ENCODE measurements at places on chromosomes 3 and 15.

GRCh38 chr3:54968546-54969172 lies 40.8 kb upstream of the LRTM1 start:
- no peak for DNase-seq

GRCh38 chr15:77012868-77013267 lies 17.9 kb downstream of the PSTPIP1 start:
- DNase-seq, result no peak

DNA sequence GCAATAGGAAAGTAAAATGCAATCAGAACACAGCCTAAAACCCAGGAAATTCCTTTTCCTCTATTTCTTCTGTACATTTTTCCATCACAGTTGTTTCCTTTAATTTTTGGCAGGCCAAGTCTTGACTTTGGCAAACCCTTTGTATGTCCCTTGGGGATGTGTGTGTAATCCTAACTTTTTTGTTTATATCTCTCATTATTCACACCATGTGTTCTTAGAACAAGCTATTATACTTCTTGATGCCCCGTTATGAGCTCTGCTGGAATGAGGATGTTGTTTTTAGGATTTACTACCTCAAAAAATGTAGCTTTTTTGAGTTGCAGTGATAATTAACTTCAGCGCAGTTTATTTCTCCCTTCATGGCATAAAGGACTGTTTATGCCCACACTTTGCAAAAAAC lies 123.4 kb downstream of the ABI3BP start:
- DNase-seq, result no peak

- DNase-seq, result no peak
These were observed 53.8 kb upstream of the BOC start for GRCh38 chr3:113157408-113158030.

DNA sequence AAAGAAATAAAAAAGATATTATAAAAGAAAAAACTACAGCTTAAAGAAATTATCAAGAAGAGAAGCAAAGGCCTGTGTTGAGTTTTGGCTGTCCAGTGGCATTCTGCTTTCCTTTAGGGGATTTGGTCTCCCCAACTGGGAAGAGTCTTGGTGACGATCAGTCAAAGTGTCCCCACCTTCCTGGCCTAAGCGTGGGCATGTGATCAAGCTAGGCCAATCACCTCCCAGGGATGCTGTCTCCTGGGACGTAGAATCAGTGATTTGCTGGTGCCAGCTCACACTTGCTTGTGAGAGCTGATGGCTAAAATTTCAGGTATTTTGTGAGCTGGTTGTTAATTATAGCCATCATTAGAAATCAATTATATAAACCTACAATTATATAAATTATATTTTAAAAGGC lies 69.5 kb downstream of the ATP2B2 start:
- DNase-seq, result no peak

GRCh38 chr3:22691407-22691806 lies 511.7 kb upstream of the UBE2E2 start:
- no peak for DNase-seq

DNA sequence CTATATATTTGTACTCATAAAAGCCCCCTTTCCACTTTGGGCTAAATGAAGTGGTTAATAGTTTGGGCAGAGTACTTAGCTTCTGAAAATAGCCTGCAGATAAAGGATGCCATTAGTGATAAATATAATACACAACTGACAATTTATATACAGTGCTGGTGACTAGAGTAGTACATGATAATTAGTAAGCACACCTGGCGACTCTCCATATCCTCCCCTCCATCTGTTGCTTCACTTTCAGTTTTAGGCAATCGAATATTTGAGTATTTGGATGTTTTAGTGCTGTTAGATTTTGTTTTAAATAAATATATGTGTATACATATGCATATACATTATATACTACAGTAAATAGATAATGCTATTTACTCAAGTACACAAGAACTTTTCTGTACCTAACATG lies 35.9 kb upstream of the CHMP2B start:
- DNase-seq, result no peak

DNA sequence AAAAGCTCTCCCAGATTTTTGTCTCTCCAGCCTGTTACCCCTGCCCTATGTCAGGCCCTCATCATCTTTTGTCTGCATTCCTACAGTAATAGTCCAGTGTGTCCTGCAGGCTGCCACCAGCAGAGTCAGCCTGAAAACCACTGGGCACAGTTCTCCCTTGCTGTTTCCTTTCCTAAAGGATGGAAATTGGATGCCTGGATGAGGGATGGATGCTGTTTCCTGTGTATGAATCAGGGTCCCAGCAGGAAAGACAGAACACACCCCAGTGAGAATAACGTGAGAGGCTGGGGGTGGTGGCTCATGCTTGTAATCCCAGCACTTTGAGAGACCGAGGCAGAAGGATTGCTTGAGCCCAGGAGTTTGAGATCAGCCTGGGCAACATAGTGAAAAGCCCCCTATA lies 3.3 kb upstream of the SNX33 start:
- no peak for DNase-seq

- no peak for DNase-seq
These were observed 199.5 kb downstream of the LPP start for GRCh38 chr3:188353426-188353825.

GRCh38 chr3:71428841-71429596 lies 154.5 kb downstream of the FOXP1 start:
- no peak for DNase-seq

- no peak for DNase-seq
These were observed 56.1 kb downstream of the SLCO3A1 start for GRCh38 chr15:91909574-91909973.

- DNase-seq, result no peak
These were observed 93.0 kb downstream of the CPN2 start for GRCh38 chr3:194257916-194258668.

DNA sequence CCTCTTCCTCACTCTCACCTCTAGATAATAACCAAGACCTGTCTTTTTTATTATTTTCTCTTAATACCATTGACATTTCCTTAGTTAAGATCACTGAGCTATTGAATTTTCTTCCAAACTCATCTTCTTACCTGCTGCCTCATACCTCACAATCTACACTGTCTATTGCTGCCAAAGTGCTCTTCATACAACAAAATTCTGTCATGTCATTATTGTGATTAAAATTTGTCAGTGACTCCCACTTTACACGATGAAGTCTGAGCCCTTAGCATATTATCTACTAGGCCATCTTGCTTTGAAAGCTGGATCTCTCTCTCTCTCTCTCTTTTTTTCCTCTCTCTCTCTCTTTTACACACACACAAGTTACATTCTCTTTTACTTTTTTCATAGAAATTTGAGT lies 73.3 kb downstream of the NSUN3 start:
- DNase-seq, result no peak

DNA sequence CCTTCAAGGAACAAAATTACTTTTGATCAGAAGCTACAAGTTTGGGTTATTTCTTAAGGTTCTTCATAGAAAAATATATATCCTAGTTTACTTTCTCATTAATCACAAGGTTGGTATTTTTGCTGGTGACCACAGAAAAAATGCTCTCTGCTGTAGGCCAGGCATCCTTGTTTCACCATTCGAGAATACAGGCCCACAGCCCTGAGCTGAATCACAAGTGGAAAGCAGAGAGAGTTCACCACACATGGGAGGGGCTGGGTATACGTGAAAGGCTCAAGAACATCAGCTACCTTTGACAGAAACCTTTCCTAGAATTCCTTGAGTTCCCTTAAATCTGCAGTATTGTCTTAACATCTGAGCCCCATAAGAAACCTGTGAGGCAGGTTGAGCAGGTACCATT lies 23.2 kb downstream of the CPEB1 start:
- no peak for DNase-seq

- peak; percentile 27 for DNase-seq
These were observed 5.9 kb upstream of the ADGRG7 start for GRCh38 chr3:100603469-100603868.

GRCh38 chr15:101378171-101378755 lies 83.2 kb upstream of the SNRPA1 start:
- no peak for DNase-seq

DNA sequence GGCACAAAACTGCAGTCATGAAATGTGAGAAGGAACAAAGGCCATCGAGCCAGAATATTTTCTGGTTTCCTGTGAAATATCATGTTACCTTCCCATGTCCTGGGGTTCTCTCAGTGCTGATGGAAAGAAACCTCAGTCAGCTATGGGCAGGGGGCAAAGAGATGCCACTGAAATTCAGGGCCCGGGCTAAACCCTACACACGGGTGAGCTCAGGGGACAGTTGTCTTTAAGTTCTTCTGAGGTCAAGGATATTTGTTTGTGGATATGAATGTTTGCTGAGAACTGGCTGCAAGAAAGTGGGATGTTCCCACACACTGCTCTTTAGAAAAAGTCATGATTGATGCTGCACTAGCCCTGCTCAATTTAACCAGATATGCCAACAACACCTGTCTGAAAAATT lies 187.2 kb downstream of the MEX3B start:
- DNase-seq, result no peak

DNA sequence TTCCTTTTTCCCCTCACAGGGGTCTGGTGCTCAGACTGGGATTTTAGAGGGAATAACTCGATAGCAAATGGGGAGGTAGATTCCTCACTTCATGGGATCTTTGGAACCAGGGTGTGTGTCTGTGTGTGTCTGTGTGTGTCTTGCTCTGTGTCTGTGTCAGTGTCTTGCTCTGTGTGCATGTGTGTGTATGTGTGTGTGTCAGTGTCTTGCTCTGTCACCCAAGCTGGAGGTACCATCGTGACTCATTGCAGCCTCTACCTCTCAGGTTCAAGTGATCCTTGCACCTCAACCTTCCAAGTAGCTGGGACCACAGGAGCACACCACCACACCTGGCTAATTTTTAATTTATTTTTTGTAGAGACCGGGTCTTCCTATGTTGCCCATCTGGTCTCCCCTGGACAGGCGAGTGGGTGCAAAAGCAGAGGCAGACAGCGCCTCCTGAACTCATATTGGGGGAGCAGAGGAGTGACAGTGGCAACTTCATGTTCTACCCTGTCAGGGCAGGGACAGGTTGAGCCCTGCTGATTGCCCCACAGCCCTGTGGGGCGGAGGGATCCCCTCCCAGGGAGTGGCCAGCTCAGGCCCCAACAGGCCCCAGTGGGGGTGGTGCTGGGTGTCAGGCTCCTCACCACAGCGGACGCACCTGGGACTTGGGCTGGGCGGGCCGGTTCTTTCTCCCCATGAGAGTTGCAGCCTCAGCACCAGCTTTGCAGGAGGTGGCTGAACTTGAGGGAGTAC lies 10.4 kb upstream of the SEMA4B start:
- no peak for DNase-seq

GRCh38 chr15:66743703-66744536 lies 41.9 kb downstream of the SMAD6 start:
- no peak for DNase-seq

DNA sequence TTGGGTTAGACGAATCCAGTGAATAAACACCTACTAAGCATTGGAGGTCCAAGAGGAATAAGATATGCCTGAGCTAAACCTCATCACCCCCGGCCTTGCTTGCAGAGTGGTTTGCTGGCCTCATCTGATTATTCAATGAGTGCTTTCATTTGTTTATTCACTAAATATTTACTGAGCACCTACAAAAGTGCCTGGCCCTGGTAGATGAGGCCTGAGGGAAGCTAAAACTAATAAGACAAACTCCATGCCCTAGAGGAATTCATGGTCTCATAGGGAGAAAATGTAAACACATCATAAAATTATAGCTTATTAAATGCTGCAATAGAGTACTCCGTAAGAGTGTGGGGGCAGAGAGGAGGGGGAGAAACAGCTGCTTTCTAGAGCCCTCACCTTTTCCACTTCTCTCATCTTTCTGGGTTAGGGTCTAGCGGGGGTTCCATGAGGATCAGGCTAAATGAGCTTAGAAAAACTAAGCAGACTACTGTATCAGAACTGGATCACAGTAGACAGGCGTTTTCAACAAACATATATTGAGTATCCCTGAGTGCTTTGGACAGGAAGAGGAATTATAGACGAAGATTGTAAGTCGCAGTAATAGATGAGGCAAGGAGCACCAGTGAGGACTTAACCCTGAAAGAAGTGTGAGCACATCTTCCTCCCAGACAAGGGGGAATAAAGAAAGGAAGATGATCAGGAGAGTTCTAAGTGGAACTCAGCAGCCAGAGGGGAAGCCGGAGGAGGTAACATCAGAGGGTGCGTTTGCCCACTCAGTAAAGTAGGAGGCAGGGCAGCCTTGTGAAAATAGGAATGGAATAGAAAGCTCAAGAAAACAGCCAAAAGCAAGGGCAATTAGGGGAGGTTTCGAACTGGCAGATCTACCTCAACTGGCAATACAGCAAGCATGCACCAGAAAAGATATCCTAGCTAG lies 31.5 kb upstream of the LAMP3 start:
- DNase-seq, result no peak

GRCh38 chr3:72395776-72396311 lies 452.4 kb downstream of the SHQ1 start:
- no peak for DNase-seq

DNA sequence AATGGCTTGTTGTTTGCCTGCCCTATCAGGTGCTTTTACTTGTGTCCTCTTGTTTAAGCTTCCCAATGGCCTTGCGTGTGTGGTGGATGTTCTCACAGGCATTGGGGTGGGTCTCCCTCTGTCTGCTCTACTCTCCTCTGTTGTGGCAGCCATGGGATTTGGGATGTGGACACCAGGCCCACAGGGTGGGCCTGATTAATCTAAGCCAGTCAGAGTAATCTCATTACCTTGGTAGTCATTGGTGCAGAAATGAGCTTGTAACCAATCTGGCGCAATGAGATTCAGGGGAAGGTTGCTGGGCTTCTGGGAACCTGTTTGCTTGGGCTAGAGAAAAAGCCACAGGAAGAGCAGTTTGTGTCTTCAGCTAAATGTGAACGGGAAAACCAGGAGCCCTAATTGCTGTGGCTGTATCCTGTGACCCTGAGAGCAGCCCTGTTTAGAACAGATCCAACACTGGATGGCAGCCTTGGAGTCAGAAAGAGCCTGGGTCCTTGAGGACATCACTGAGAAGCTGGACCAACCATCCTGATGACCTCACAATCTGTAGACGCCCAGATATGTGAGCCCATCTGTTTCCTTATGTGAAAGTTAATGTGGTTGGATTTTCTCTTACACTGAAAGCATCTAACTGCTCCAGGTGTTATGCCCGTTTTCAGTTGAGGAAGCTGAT lies 157.3 kb upstream of the UBE2E1 start:
- no peak for DNase-seq

GRCh38 chr15:27694506-27695087 lies 404.5 kb downstream of the OCA2 start:
- no peak for DNase-seq

DNA sequence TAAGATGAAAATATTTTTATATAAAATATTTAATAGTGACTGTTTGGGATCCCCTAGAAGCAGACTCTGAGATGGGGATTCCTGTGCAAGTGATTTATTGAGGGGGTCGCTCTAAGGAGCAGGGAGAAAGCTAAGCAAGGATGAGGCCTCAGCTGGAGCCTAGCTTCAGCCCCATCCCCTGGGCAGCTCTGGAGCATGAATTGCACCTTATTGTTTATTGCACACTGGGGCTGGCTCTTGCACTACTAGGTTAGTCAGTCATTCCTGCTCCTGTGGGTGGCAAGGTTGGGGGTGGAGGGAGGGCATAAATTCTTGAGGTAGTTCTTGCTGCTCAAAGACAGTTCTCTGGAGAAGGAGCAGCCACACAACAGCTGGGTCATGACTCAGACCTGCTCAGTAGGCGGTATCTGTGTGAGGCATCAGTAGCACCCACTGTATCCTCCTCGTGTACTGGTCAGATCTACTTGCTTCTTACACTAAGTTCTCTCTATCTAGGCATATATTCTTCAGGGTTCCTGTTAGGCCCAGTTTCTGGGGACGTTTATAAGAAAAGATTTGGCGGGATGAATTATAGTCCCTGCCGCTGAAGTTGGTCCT lies 27.2 kb upstream of the TNFSF10 start:
- no peak for DNase-seq

- no peak for DNase-seq
These were observed 20.9 kb upstream of the RBP1 start for GRCh38 chr3:139560411-139560810.

- DNase-seq, result no peak
These were observed 178.7 kb downstream of the THRB start for GRCh38 chr3:24315971-24316370.

All from putamen (tissue), 1 donor.